ENCODE measurements at places on chromosomes 1 and 21.

- no peak for DNase-seq
Observed at GRCh38 chr1:176479971-176480370, 17.0 kb downstream of the PAPPA2 start.

- DNase-seq: no peak
Observed at GRCh38 chr1:183506561-183506960, 34.3 kb downstream of the SMG7 start.

GRCh38 chr1:56258371-56258770 lies 321.0 kb downstream of the PLPP3 start:
- no peak for DNase-seq

- no peak for DNase-seq
Observed at GRCh38 chr1:11967028-11967547, 13.2 kb upstream of the MFN2 start.

GRCh38 chr1:39026051-39026865 lies at the start of gene NDUFS5:
NDUFS5 (plus strand) TSS chr1:39026350; CDS start chr1:39028725, 2,375 bp downstream.
- DNase-seq: peak; percentile 89

DNA sequence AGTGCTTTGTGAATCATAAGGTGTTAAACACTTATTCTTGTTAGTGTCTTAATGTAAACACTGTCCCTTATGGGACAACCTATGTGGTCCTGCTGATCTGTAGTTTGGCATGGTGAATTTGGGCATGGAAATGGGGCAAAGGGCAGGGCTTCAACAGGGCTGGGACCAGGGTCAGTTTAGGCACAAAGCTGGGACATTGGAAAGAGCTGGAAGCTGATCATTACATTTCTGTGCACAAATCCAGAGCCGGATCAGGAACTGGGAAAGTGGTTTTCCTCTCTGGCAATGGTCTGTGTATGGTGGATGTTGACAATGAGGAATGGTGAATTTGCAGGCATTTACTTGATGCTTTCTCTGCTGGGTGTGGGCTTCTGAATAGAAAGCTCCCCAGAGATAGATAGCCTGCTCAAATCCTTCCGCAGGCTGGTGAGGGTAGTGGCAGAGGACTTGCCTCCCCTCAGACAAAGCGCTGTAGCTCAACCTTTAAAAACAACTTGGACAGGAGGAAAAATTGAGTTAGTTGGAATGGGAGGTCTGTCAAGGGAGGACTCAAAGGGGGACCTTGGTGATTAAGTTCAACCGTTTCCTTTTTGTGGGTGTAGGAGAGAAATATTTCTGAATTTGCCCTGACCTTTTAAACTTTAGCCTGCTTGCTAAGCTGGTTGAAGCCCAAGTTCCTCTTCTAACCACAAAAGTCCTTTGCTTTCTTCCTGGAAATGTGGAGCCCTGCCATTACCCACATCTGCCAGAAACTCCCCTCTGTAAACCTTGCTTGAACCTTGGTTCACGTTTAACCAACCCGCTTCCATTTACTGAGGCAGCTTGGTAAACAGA lies 35.3 kb downstream of the HLX start:
- DNase-seq: peak; percentile 5

- DNase-seq: peak; percentile 58
Observed at GRCh38 chr1:15329104-15329820, 80.4 kb upstream of the EFHD2 start.

GRCh38 chr1:229430761-229431283 lies 3.1 kb downstream of the ACTA1 start:
- no peak for DNase-seq

- DNase-seq: no peak
Observed at GRCh38 chr1:210691039-210691610, 362.4 kb downstream of the HHAT start.

GRCh38 chr1:56788102-56788501 lies 31.1 kb downstream of the FYB2 start:
- DNase-seq: no peak

DNA sequence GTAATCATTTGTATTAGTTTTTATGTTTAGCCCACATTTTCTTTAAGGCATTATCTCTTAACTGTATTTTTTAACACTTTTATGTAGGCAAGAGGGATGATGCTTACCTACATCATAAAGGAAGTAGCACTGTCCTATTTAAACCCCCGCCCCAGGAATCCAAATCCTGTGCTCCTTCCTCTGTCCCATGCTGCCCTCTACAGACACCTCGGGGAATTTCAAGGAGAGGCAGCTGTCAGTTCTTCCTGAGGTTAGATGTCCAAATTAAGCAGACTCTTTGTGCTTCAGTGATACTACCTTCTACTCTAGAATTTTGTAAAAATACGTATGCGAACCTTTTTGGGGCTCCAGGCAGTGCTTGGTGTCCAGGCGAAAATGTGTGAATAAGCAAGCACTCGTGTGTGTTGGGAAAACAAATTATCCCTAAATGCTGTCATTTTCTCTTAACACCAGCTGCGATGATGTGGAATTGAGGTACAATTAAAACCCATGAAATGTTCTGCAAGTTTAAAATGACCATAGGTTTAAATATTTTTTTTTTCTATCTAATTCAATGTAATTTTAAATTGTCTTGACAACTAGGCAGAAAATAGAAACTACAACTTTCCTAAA lies 19.2 kb downstream of the CRCT1 start:
- DNase-seq: peak; percentile 21

- no peak for DNase-seq
Observed at GRCh38 chr1:227548119-227548397, 15.3 kb upstream of the ZNF678 start.

DNA sequence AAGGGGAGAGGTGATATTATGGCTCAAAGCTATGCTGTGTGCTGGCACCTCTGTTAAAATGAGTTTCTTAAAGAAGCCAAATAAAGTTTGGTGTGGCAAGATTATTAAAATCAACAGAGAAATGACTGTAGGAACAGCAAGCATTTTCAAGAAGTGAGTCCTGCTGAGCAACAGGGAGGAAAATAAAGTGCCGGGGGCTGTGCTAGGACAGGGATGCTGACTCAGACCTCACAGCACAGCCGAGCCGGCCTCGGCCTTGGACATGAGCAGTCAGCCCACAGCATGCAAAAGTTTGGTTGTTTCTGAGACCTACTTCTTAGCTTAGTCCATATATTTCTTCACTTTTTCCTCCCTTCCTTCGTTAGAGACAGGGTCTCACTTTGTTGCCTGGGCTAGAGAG lies 19.2 kb downstream of the CNIH3 start:
- DNase-seq: no peak

DNA sequence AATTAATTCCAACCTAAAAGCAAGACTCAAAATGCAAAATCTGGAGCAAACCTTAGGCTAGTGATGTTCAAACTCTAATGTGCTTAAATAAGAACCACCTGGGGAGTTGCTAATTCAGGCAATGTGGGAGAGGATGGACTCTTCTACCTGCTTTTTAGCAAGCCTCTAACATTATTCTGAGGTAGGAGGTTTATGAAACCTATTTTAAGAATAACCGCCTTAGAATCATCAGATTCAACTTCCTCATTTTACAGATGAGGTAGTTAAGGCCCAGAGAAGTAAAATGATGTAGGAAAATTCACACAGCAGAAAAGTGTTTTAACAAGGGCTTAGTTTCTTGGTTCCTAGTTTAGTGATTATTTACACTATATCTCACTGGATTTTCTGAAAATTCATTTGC lies 8.6 kb upstream of the NTNG1 start:
- no peak for DNase-seq

DNA sequence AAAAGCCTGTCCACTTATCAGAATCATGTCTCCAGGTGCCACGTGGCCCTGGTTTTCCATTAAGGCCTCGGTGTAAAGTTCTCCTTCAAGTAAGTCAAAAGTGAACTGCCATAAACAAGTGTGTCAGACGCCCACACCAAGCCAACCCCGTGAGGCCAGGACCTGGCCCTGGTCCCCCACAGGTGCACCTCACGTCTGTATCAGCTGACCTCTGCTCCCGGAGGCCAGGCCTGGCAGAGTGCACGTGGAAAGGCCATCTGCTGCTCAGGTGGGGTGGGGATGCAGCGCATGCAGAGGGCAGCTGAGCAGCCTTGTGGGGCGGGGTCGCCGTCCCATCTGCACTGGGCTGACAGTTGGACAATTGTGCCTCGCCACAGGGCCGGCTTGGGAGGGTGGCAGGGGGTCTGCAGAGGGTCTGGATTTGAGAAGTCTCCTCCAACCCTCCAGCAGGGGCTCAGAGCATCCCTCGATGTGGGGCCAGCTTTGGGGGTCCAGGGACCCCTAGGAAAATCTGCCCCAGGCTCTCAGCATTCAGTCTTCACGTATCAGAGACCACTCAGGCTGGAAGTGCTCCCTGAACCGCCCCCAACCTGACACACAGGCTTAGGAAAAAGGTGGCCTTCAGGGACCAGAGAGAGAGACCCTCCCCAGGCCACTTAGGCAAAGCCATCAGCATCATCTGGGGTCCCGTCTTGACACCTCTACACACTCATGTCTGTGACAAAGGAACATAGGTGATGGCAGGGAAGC lies 3.0 kb downstream of the SLC19A1 start:
- no peak for DNase-seq

DNA sequence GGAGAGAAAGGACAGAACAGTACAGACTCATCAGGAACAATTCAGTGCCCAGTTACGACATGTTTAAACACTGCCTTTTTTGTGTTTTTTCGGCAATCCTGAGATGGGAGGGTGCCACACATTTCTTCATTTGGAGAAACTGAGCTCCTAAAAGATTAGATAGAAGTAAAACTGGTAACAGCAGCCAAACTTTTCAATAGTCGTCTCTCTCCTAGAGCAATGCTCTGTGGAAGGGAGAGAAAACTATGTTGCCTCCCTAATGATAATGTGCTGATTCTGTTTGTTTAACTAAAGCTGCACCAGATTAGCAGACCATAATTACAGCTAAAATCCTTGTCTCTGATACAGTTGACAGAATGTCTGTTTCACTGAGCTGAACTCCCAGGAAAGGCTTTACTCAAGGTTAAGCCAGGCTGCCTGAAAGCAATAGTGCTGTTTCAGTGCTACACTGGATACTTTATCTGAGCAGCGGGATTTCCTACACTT lies 76.2 kb upstream of the CXADR start:
- no peak for DNase-seq
